Stimulated activated CD8-positive, alpha-beta memory T cell treated with anti-CD3 and anti-CD28 coated beads, Interleukin-15, amount 100 ng/mL, for 24 hours (primary cell): ENCODE measurements at places on chromosomes 5 and 9.
A peak's percentile ranks its signal among the peaks of the same experiment; 100 is the strongest.

GRCh38 chr9:13322828-13323550 lies 43.5 kb upstream of the MPDZ start:
- no peak for DNase-seq

GRCh38 chr9:79641070-79641469 lies 69.3 kb downstream of the TLE4 start:
- DNase-seq = no peak

- DNase-seq = no peak
These were observed 26.3 kb upstream of the DMRT3 start for GRCh38 chr9:950139-950538.

DNA sequence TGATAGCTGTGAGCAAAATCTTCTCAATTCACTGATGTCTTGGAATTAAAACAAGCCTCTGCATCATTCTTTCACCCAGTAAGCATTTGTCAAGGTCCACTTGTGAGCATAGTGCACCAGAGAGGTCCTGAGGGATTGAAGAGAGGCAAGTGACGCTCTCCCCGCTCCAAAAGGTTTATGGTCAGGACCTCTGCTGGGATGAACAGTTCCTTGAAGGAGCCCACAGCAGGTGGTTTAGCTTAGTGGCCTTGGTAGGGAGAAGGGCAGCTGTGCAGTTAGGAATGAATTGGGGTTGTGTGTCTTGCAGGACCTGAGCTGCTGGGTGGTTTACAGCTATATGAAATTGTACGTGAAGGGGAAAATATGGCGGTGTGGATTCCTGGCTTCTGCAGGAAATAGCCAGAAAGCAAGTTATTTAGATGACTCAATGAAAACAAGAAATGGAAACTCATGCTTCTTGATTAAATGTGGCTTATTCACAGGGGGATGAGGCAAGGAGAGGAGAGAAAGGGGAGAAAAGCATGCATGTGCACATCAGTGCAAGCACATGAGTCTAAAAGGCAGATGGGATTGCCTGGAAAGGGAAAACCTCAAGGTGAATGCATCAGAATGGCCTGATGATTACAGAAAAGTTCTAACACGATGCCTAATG lies 42.0 kb downstream of the SUB1 start:
- DNase-seq = no peak

DNA sequence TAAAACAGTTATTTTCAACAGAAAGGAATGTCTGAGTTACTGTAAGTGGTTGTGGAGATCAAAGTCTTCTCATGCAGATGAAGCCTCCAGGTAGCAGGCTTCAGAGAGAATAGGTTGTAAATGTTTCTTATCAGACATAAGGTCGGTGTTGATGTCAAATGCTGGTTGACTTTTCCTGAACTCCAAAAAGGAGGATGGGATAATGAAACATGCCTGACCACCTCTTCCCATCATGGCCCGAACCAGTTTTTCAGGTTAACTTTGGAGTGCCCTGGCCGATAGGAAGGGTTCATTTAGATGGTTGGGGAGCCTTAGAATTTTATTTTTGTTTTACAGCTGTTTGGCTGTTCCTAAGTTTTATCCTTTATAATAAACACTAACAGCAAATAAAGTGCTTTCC lies 478.4 kb downstream of the ACTL7B start:
- no peak for DNase-seq

- no peak for DNase-seq
These were observed 244.1 kb downstream of the ADGRV1 start for GRCh38 chr5:90802474-90803317.

DNA sequence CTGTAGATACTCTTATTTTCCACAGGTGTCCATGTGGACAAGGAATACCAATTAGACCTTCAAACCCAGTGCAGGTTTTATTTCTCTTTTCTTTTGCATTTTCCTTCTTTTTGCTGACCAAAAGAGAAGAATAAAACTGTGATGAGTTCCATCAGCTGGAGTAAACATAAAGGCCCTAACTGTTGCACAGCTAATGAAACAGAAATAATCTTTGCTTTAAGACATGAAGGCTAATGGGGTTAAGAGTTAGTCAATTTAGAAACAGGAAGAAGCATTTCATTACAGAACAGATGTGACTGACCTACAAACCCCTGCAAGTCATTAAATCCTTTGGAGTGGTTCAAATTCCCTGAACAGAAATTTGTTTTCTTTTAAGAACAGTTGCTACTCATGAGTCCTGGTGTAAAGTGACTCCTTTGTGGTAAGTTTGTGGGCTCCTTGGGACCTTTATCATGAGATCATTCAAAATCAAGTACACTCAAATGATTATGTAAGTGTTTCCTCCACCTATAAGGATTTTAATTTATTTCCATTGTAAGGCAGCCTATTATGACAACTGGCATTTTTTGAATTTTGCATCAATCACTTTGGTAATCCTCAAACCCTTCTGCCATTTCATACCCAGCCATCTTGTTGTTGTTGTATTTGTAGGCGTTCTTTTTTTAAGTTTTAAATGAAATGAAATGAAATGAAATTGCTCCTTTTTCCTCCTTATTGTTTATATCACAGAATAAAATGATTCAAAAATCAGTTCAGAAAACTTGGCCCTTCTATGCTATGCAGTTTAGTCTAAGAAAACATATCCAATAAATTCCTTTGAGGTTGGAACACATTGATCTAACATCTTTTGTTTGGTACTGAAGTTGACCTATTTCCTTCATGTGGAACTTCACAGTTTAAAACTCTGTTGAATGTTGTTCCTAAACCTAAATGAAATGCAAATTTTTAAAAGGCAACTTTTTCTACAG lies 1.3 kb downstream of the MINAR2 start:
- no peak for DNase-seq

DNA sequence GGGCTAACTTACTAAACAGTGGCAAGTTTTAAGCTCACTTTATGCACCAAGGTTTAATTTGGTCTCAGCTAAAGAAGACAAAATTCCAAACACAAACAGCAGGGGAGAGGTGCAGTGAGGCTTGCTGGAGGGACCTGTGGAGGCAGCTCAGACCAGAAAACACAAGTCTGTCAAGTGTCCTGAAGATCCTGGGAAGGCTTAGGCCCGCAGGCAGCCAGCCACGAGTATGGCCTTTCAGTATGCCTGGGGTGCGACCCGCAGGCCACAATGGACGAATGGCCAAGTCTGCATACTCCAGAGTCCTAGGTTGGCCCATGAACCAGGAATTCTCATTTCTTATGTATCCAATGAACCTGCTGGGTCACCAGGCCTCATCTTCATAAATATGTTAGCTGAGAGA lies 9.3 kb downstream of the CCNI2 start:
- no peak for DNase-seq

- DNase-seq = no peak
These were observed 11.2 kb downstream of the IER5L start for GRCh38 chr9:129166623-129167557.

GRCh38 chr5:153959134-153959957 lies 79.4 kb downstream of the FAM114A2 start:
- no peak for DNase-seq

DNA sequence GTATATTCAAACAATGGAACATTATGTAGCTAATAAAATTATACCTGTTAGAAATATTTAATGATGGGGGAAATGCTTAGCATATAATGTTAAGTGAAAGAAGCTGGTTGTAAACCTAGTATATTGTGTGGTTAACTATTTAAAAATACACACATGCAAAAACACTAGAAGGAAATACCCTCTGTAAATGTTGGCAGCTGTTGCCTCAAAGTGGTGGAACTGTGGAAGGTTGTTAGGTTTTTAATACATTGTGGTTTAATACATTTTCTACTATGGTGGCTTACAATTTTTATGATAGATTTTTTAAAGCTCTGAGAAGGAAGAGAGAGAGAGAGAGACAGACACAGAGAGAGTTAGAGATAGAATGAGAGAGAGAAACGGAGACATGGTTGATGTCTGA lies 74.9 kb downstream of the COL15A1 start:
- no peak for DNase-seq

DNA sequence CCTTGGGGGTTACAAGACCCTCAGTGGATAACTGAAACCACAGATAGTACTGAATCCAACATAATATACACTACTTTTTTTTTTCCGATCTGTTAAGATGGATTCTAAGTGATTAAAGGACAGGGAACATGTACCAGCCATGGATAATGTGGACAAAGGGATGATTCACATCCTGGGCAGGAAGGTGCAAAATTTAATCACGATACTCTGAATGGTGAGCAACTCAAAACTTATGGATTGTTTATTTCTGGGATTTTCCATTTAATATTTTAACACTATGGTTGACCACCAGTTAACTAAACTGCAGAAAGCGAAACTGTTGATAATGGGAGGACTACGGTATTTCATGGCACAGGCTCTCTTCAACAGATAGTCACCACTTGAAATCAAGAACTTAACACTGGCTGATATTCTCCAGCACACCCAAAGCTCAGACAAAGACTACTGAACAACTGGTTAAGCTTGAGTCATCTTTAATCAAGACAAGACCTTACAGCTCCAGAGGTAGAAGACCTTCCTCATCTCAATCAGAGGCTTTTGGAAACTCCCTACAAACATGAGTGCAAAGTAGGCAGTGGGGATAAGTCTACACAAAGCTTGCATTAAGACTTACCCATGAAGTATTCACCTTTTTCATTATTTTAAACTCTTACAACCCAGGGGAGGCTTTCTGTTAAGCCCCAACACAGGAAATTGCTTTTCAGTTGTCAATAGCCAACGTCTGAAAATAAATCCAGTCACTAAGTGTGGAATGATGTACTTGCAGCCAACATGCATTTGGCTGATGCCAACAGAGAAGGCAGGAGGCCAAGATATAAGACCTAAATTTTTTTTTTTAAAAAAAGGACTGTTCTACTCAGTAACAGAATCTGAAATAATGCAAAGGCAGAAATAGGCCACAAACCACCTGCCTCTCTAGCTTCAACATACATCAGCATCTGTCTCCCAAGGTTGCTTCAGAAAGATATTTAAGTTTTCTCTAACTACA lies 78.7 kb downstream of the ELAVL2 start:
- DNase-seq = no peak

DNA sequence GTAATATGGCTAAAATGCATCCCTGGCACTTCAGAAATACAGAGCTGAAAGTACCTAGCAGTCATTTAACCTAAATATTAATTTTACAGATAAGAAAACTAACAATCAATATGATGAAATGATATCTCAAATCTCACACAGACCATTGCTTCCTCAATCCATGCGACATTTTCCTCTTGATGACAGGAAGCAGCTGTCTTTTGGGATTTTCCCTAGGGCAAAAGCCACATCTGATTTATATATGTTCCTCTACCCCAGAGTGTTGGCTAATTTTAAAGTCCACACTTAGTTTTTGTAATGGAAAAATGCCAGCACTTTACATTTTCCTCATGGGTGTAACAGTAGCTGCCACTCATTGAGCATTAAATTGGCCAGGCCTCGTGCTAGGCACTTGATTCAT lies 47.7 kb upstream of the ITGA1 start:
- no peak for DNase-seq

- no peak for DNase-seq
These were observed 180.5 kb downstream of the RAB3C start for GRCh38 chr5:58763390-58763789.

- no peak for DNase-seq
These were observed 10.9 kb upstream of the ARHGEF28 start for GRCh38 chr5:73615085-73615484.

DNA sequence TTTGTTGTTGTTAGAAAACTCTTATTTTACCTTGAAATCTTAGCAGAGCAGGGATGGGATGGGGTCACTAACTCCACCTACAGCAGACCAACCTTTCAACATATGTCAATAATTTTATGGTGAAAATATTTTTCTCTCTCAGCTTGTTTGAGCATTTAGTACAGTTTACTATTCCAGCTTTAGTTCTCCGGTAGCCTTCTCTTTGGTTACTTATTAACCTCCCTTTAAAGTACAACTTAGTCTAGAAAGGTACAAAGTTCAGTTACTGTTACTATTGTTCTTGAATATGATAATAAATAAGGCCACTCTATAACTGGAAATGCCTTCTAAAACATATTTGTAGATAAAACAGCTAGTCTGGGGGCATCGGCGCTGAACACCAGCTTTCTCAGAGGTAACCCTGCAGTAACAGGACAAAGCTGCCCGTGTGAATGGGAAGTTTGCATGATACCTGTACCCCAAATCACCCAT lies 233.3 kb downstream of the PCSK1 start:
- DNase-seq = no peak

- no peak for DNase-seq
These were observed 41.6 kb upstream of the PPP2CA start for GRCh38 chr5:134267366-134268018.

DNA sequence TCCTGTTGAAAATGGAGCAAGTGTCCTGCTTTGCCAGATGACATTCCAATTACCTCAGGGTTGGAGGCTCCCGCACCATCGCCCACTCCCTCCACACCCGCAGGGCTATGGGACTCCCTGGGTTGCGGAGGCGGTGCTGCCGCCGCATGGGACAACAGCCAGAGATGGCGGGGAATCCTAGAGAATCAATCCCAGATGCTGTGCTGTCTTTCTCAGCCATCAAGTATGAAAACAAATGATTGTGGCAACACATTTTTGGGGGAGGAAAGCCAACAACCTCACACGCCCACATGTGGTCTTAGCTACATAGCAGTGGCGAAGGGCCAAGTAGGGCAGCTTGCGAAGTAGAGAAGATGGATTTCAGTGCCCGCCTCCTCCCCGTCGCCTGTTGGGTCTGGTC lies 46.7 kb downstream of the IL31RA start:
- DNase-seq = no peak

DNA sequence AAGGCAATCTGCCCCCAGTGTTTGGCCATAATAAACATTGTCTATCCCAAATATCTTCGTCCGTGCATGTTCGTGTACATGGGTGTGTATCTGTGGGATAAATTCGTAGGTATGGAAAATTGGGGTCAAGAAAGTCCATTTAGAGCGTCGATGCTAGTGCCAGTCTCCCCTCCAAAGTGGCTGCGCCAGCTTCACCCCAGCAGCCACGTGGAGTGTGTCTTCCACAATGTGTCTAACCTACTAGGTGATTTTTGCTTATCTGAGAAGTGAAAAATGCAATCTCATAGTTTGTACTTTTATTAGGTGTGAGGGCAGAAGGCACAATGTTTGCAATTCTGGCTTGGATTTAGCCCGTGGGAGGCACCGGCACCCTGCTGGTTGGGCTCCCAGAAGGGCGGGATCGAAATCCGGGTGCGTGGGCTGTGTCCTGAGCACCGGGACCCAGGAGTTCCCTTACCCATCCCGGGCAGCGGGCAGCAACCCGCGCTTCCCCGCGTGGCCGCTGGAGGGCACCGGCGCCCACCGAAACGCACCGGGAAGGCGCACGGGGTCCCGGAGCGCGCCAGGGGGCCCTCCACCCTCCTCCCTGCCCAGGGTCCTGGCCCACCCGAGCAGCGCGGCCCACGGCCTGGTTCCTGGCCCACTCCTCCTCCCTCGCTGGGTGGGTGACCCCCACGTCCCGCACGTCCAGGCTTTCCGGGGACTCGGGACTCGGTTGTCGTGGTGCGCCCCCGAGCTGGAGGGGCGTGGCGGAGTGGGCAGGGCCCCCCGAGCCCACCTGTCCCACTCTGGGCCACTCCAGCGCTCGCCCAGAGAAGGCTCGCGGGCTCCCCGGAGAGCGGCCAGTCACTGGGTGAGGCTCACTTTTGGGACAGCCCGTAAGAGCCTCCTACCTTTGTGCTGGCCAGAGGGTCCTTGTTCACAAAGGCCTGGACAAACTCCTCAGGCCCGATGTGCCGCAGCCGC lies 55.4 kb upstream of the RNF130 start:
- peak; percentile 29 for DNase-seq
